ENCODE measurements at places on chromosomes 16 and 17. TPM values are rescaled to one million over a fixed set of nuclear protein-coding genes. Genes with fewer than 3 reads are reported as not detected.

DNA sequence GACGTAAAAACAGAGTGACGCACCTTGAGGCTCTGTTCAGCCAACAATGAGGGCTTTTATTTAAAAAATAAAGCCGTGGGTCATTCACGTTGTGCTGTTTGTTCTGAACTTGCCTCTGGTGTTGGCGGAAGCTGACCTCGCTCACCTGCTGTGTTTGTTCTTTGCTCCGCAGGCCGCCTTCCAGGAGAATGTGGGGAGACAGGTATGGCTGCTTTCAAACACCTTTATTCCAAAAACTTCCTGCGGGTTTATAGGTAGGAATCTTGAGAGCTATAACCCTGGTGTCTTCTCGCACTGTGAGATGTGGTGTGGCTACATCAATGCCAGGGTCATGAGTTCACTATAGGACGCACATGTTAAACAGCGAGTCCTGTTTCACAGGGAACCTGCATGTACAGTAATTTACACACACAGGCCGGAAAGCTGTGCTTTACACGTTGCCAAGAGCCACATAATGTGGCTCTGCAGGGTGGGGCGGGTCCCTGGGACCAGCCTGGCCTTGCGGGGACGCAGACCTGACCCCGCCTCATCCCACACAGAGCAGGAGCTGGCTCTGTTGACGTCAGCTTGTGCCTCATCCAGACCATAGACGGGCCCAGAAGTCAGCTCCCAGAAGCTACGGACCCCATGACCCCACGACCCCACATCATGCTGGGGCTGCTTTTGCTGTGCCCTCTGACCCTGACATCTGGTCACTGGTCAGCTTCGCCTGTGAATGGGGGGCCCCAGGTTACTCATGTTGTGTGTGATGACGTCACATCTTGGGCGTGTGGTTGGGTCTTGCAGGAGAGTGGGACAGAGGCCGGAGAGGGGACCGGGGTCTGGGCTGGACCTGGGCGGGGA, 49.9 kb upstream of the ZNF750 start:
- DNase-seq = no peak

DNA sequence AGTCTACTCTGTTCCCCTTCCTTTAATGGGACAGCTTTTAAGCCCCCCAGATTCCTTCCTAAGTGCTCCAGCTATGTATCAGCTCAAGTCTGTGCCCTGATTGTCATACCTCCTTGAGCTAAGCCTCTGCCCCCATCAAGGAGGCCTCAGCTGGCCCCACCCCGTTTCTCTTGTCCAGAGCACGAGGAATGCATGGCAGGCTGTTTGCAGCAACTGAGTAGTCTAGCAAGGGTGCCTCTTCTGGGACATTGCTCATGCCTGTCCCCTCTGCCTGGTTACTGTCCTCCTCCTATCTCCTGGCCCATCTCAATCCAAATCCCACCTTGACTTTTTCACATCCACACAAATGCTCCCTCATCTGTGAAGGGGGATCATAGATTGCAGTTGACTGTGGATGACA, 27.8 kb upstream of the TMEM220 start:
- DNase-seq = no peak

- DNase-seq = no peak
Observed at GRCh38 chr16:52193441-52193840, 353.5 kb downstream of the TOX3 start.

The TADA2A gene
- total RNA-seq = 13.5 TPM

DNA sequence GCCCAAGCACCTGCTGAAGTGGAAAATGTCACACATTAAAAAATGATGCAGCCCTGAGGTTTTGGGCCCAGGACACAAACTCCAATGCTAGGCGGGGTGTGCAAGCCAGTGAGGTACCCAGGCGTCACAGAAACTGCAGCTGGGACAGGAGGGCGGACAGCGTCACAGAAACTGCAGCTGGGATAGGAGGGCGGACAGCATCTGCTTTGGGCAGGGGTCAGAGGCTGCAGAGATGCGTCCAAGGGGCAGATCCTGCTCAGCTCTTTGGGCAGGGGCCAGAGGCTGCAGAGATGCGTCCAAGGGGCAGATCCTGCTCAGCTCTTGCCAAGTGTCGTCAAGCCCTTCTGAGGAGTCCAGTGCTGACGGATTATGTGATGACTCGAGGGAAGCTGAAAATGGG, 43.9 kb upstream of the RCVRN start:
- no peak for DNase-seq

GRCh38 chr17:79023886-79024771, at the start of gene C1QTNF1:
Gene C1QTNF1 (plus strand): TSS chr17:79024169. CDS start chr17:79043969, 19,800 bp downstream.
- peak; percentile 84 for DNase-seq

DNA sequence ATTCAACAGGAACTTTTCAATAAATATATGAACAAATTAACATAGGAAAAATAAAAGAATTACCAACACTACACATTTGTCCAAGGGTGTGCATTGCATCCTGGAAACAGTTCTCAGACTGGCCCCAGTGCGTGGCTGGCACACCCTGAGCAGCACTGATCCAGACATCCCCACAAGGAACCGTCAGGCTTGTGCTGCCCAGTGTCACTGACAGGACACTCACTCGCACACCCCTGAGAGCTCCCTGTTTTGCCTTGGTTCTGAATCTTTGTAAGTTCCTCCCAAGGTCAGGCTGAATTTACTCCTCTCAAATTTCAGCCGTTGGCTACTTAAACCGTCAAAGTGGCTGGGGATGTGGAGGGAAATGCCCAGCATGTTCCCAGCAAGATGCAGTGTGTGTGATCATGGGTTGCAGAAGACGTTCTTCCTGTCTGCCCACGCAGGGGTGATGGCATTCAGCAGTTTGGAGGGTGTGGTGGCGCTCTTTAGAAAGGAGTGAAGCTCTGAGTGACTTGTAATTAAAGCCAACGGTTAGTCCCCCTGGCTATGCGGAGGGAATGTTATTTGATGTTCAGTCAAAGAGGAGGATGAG, 1.7 kb downstream of the MT2A start:
- peak; percentile 72 for DNase-seq

The EME1 gene
- total RNA-seq = 0.24 TPM

GRCh38 chr17:68433911-68434508, 23.3 kb downstream of the WIPI1 start:
- no peak for DNase-seq

The SPATA22 gene
- not detected for total RNA-seq

DNA sequence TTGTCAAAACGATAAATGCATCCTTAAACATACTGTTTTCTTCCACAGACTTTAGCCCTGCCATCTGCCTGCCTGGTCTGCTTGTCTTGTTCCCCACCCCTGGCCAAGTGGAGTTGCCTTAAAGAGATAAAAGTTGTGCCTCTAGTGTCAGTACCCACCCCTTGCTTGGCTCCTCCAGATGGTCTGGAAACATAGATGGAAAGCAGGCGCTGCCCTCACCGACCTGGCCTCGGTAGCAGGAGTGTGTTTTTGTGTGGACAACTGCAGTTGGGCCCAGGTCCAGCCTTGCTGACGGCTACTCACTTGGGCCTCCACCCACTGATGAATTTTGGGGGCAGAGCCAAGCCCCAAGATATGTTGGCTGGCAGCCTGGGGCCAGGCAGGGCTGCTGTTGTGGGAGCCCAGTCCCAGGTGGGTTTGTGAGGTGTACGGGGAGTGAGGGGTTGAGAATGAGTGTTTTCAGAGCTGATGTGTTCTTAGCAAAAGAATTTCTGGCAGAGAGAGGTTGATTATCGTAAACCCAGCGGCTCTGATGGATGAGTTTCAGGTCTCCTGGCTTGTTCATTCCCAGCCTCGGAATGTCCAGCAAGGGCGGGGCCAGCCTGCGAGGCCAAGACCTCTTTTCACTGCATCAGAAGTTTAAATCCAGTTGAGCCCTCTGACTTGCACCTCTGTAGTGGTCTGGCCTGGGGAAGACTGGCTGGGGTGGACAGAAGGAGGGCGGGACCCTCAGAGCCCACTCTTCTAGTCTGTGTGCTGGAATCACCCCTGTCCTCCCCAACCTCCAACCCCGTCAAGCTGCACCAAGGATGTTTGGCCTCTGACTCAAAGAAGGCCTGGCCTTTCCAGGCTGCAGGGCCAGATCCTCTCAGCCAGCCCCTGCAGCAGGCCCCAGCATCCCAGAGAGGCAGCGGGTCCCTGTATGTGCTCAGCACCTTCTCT, 179.7 kb downstream of the RAB11FIP4 start:
- peak; percentile 90 for DNase-seq

- DNase-seq = no peak
Observed at GRCh38 chr17:31815212-31815730, 43.8 kb downstream of the COPRS start.

DNA sequence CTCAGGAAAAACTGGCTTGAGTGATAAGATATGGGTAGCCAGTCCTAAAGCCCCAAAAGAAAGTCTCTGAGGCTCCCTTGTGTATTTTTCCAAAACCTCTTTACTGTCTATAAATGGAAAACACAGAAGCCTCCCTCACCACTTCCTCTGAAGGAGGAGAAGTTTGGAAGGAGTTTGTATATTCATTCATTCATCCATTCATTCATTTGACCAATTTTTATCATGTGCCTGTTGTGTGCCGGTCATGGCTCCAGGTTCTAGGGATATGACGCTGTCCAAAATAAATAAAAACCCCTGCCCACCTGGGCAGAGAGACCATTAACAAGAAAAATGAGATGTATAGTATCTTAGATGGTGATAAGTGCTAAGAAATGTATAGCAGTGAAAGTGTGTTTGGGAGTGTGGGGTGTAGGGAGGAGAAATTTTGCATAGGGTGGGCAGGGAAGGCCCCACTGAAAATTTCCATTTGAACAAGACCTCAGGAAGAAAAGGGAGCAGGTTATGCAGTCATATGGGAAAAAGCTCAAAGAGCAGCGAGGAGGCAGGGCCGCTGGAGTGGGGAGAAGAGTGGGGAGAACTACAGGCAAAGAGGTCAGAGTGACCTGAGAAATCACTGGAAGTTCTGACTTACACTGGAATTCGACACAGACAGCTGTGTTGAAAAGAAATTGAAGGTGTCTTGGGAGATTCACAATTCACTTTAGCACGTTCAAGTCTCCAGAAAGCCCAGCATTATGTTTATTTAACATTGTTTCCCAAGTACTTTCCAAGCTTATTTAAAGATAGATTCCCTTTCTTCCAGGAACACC, 6.1 kb upstream of the WIPI1 start:
- DNase-seq = no peak

The OR1F1 gene
- total RNA-seq = not detected

GRCh38 chr17:1179818-1180742, at the start of gene ABR:
Gene ABR (minus strand): TSS chr17:1179981. CDS start chr17:1179727, 254 bp downstream.
- peak; percentile 68 for DNase-seq

- peak; percentile 52 for DNase-seq
Observed at GRCh38 chr16:28326881-28327610, 34.7 kb downstream of the SBK1 start.

DNA sequence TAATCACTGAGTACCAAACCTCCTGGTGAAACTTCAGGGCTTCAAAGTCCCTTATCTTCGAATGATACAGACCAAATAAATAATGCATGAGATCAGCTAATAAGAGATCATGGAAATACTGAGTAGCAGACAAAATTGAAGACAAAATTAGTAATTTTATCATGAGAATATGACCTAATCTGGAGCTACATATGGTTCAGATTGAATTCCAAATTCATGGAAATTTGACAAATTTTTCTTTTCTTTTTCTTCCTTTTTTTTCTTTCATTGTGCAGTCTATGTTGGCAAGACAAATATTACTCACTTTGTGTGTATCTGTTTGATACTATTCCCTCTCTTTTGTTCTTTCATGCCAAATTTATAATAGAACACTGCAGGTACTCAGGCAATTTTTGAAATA, 218.1 kb upstream of the KCNJ16 start:
- no peak for DNase-seq

The SLFN11 gene
- total RNA-seq = 26.6 TPM

DNA sequence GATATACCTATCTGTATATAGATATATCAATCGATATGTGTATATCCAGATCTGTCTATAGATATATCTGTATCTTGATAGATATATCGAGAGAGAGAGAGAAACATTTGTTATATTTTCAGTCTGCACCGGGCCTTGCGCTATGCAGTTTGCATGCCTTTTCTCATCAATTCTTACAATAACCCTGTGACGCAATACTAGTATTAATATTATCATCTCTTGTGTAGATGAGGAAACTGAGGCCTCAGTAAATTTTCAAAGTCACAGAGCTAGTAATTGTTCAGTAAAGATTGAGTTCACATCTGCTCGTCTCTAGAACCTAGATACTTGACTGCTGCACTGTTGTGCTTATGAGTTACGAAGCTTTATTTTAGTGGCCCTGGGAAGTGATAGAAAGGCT, 77.6 kb downstream of the NF1 start:
- DNase-seq = no peak

The KRTAP2-1 gene
- not detected for total RNA-seq

The KRTAP4-5 gene
- not detected for total RNA-seq

The IL34 gene
- total RNA-seq = 1.4 TPM

GRCh38 chr17:50563092-50563511, 2.6 kb downstream of the CACNA1G start:
- DNase-seq = no peak

DNA sequence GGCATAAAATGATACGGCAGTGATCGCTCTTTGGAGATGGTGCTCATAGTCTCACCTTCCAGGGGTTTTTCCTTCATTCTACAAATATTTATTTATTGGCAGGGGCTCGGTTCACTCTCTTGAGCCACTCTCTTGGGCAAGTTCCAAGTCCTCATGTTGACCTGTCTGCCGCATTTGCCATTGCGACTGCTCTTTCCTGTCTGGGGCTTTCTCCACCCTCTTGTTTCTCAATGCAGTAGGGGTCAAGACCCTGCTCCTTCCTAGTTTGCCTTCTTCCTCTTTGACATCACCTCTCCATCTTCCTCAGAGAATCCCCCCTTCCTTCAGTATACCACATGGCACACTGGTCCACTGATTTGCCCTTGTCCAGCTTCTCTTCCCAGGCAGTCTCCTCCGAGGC, 21.9 kb upstream of the LRRC75A start:
- DNase-seq = no peak

- no peak for DNase-seq
Observed at GRCh38 chr17:17401271-17401781, 75.5 kb upstream of the MED9 start.

DNA sequence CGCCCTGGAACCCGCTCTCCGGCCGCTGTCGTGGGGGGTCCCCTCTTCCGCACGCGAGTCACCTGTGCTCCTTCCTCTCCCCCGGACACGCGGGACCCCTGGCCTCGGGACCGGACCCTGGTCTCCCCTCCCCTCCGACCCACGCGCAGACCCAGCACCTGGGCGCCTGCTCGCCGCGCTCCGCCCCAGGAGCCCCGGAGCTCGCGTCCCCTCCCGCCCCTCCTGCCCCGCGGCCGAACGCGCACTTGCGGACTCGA, 762 bp downstream of the RAB40B start:
- DNase-seq = no peak

GRCh38 chr16:12975766-12976165, 74.4 kb downstream of the SHISA9 start:
- DNase-seq = no peak

The CAVIN1 gene
- 297 TPM for total RNA-seq

The MFAP4 gene
- total RNA-seq = 44.8 TPM

The TSPAN10 gene
- 0.50 TPM for total RNA-seq

DNA sequence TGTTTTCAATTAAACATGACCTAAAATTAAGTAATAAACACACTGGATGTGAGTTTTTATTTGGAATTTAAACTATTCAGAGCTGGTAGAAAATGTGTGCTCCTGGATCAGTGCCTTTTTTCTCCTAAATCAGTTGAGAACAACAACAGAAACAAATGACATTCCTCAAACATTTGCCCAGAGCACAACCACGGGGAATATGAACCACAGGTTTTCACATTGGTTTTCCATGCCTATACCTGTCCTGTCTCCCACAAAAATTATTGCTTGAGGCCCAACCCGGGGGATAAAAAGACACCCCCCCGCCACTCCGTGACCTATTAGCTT, 6.8 kb downstream of the HSBP1 start:
- DNase-seq = no peak

Measured in left cardiac atrium (tissue), 4 donors.